ENCODE measurements at places on chromosomes 7 and 10. TPM values are rescaled to one million over a fixed set of nuclear protein-coding genes. Genes with fewer than 3 reads are reported as not detected.

Gene HOXA6
- 10.9 TPM for total RNA-seq

Gene PLPP4
- 0.32 TPM for total RNA-seq

Gene ATG9B
- total RNA-seq = 6.7 TPM

Gene HABP2
- total RNA-seq = 0.28 TPM

Gene CYP26A1
- 9.3 TPM for total RNA-seq

Measured in motor neuron (in vitro differentiated cells).